ENCODE measurements at places on chromosomes 12 and 14.

GRCh38 chr12:75705749-75706711 is 194.6 kb upstream of the KRR1 start:
- no peaks in the 10 kb centered on the region for H3K4me1 ChIP-seq
- no peaks in the 10 kb centered on the region for H3K27me3 ChIP-seq
- H3K36me3 ChIP-seq, result no peaks in the 10 kb centered on the region
- H3K4me3 ChIP-seq, result no peak overlapping the region

GRCh38 chr14:104976198-104977007 is 1.8 kb downstream of the AHNAK2 start:
- H3K36me3 ChIP-seq, result no peaks in the 10 kb centered on the region
- H3K27ac ChIP-seq, result peak overlapping the region; percentile 97
- no peak for DNase-seq
- no peak overlapping the region for H3K4me3 ChIP-seq

DNA sequence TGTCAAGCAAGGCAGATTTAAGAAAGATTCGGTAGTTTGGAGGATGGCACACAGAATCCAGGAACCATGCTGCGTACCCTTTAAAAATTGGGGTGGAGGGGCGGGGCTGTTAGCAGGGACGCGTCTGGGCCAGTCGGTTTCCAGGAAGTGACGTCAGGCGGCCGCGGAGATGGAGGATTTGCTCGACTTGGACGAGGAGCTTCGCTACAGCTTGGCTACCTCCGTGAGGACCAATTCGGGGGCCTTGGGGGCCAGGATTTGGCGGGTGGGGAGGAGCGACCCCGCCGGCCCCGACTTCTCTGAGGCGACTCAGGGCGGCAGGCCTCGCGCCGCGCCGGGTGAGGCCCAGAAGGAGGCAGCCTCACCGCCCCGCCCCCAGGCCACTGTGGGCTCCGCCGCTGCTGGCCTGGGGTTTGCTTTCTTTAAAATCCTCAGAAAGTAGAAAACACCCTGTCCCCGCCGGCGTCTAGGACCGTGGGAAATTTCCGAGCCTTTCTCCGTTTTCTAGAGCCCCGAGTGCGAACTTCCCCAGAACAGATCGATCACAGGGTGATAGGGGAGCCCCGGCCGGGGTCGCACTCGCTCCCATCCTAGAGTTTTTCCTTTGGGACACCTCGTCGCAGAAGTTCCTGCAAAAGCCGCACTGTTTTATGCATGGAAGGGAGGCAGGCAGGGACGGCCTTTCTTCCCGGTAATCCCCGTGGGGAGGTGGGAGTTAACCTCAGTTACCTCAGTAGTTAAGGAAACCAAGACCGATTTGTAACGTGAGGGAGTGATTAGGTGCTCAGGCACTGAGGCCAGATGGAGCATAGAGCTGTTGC is at the start of gene IFT43:
TSS of gene IFT43 (plus strand) at position 146 of the 821 bp plus-strand sequence. CDS start at position 170, 24 bp downstream.
- peak within 1 kb of the TSS; percentile 99 for H3K27ac ChIP-seq
- H3K27me3 ChIP-seq, result no peaks in the 10 kb centered on the region
- peak within 1 kb of the TSS; percentile 89 for H3K4me3 ChIP-seq
- no peaks in the 10 kb centered on the region for H3K36me3 ChIP-seq
- peak; percentile 97 for DNase-seq

DNA sequence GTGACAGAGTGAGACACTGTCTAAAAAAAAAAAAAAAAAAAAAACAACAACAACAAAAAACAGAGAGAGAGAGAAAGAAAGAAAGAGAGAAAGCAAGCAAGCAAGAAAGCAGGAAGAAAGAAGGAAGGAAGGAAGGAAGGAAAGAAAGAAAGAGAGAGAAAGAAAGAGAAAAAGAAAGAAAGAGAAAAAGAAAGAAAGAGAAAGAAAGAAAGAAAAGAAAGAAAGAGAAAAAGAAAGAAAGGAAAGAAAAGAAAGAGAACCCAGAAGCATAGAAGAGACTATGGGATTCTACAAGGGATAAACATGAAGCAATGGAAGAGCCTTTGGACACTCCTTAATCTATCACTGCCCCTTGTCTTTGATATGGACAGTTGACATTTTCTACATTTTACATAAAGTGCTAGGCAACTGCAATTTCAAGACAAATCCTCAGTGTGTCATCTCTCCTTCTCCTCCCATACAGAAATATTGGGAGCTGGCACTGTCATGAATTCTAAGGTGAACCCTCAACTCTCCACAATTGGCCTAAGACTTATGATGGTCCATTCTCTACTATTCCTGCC is 151.9 kb upstream of the CPM start:
- no peaks in the 10 kb centered on the region for H3K36me3 ChIP-seq
- no peak for DNase-seq
- no peaks in the 10 kb centered on the region for H3K4me1 ChIP-seq
- H3K4me3 ChIP-seq, result no peak overlapping the region
- H3K27me3 ChIP-seq, result no peaks in the 10 kb centered on the region

DNA sequence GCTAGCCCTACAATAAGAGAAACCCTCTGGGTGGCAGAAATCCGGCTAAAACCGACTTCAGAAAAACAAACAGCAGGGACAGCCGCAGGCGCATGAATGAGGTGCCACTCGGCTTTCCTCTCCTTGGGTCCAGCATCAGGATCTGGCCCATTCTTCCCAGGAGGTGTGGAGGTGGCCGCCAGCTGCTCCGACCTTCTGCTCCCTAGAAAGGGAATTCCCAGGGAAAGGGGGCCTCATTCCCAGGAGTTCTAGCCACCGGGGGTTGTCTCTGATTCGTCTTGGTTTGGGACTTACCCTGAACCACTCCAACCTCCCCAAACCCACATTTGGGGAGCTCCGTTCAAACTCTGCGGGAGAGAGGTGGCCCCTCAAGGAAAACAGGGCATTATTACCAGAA is 13.0 kb downstream of the PAPLN start:
- no peak overlapping the region for H3K27ac ChIP-seq
- H3K27me3 ChIP-seq, result no peaks in the 10 kb centered on the region
- peaks cover 3% of the 10 kb centered on the region for H3K4me1 ChIP-seq
- no peaks in the 10 kb centered on the region for H3K36me3 ChIP-seq
- H3K4me3 ChIP-seq, result no peak overlapping the region
- DNase-seq, result no peak

DNA sequence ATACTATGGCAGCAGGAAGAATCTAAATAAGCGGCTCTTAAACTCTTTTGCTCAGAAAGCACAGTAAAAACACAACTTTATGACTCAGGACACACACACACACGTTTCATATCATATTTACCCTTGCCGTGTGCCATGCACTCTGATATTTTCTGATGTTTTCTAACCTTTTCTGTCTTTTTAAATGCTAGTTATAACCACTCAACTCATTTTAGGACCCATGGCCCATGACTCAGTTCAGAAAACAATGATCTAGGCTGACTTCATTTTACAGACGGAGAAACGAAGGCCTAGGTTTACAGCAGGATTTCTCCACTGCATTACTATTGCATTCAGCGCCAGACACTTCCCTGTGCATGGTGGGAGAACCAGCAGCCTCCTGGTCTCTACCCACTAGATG is 9.1 kb downstream of the VWF start:
- no peak for DNase-seq
- no peaks in the 10 kb centered on the region for H3K4me1 ChIP-seq
- H3K4me3 ChIP-seq, result no peak overlapping the region
- H3K36me3 ChIP-seq, result no peaks in the 10 kb centered on the region

GRCh38 chr14:93953263-93953662 is 23.1 kb downstream of the ASB2 start:
- H3K4me3 ChIP-seq, result no peak overlapping the region
- no peaks in the 10 kb centered on the region for H3K27me3 ChIP-seq
- peaks cover 28% of the 10 kb centered on the region for H3K4me1 ChIP-seq
- no peak for DNase-seq
- no peak overlapping the region for H3K27ac ChIP-seq

DNA sequence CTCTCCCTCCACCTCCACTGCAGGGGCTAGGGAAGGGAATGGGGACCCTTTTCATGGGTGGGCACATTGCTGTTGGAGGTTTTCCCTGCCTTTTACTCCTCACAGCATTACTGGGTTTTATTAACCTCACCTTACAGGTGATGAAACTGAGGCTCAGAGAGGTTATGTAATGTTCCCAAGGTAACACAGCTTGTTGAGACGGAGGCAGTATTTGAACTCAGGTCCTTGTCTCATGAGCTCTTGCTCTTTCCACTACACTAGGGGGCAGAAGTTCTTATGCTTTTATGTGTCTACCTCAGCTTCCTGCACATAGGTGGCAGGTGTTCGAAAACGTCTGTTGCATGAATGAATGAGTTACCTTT is 11.7 kb downstream of the CISTR start:
- no peak for DNase-seq
- peak overlapping the region; percentile 60 for H3K4me3 ChIP-seq
- no peaks in the 10 kb centered on the region for H3K36me3 ChIP-seq
- no peaks in the 10 kb centered on the region for H3K27me3 ChIP-seq

GRCh38 chr12:113852695-113853490 is 113.2 kb downstream of the RBM19 start:
- peaks cover 5% of the 10 kb centered on the region for H3K4me1 ChIP-seq
- no peaks in the 10 kb centered on the region for H3K27me3 ChIP-seq
- no peak for DNase-seq
- peaks cover 6% of the 10 kb centered on the region for H3K36me3 ChIP-seq
- no peak overlapping the region for H3K27ac ChIP-seq

DNA sequence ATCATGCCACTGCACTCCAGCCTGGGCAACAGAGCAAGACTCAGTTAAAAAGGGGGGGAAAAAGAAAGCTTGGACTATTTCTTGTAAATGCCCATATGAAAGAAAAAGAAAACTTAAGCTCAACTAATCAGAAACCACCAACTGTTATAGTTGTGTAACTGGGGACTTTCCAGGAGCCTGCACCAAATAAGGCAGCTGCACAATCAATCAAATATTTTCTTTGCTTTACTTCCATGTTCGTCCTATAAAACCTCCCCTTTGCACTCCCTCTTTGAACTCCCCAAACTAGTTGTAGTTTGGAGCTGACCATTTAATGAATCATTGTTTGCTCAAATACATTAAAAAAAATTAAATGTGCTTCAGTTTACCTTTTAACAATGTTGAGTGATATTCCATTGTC is 54.9 kb downstream of the OTOGL start:
- no peak overlapping the region for H3K27ac ChIP-seq
- no peaks in the 10 kb centered on the region for H3K4me1 ChIP-seq
- H3K4me3 ChIP-seq, result no peak overlapping the region
- no peaks in the 10 kb centered on the region for H3K27me3 ChIP-seq

GRCh38 chr12:105057174-105057573 is 27.1 kb downstream of the ALDH1L2 start:
- H3K27me3 ChIP-seq, result no peaks in the 10 kb centered on the region
- no peak for DNase-seq
- H3K27ac ChIP-seq, result no peak overlapping the region
- no peak overlapping the region for H3K4me3 ChIP-seq
- peaks cover 35% of the 10 kb centered on the region for H3K36me3 ChIP-seq

GRCh38 chr14:75175677-75176141 is 703 bp downstream of the TMED10 start:
- no peaks in the 10 kb centered on the region for H3K27me3 ChIP-seq
- no peak for DNase-seq
- peak overlapping the region; percentile 99 for H3K27ac ChIP-seq
- H3K4me3 ChIP-seq, result peak overlapping the region; percentile 92
- no peaks in the 10 kb centered on the region for H3K36me3 ChIP-seq

DNA sequence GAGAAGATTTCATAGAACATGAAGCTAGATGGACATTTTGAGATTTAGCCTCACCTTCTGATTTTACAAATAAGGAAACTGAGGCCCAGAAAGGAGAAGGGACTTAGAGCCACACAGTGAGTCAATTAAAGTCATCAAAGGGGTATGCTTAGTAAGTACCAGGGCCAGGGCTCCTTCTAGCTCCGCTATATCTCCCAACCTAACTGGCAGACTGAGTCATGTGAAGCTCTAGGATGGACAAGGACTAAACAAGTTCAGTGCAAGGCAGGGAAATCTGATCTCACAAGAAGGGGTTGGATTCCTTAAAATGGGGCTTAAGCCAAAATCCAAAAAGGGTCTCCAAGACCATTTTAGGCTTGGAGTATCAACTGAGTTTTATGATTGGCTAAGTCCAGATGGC is 215.8 kb downstream of the PHLDA1 start:
- no peaks in the 10 kb centered on the region for H3K27me3 ChIP-seq
- H3K4me3 ChIP-seq, result no peak overlapping the region
- H3K4me1 ChIP-seq, result peaks cover 2% of the 10 kb centered on the region
- no peak overlapping the region for H3K27ac ChIP-seq
- no peak for DNase-seq

GRCh38 chr12:107818984-107819383 is 44.5 kb downstream of the ASCL4 start:
- peak overlapping the region; percentile 5 for H3K27ac ChIP-seq
- H3K36me3 ChIP-seq, result no peaks in the 10 kb centered on the region
- H3K27me3 ChIP-seq, result no peaks in the 10 kb centered on the region
- DNase-seq, result no peak
- no peaks in the 10 kb centered on the region for H3K4me1 ChIP-seq

DNA sequence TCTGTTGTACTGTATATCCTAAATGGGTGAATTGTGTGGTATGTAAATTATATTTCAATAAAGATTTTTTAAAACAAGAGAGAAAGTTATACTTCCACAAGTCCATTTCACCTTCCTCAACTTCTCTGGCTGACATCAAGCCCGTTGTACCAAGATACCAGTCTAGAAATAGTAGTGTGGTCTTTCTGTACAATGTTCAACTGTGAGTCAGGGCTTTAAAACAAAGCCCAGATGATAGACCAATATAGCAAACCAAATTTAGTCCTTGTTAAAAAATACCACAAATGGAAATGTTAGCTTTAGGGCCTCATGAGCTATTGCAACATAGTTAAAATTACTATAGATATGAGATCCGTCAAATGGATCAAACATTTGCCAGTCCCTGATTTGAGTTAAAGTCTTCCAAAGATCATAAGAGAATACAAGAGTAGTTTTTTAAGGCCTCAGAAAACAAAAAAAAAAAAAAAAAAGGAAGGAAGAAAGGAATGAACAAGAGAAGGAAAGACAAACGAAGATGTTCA is 49.0 kb upstream of the EGLN3 start:
- DNase-seq, result no peak
- no peaks in the 10 kb centered on the region for H3K27me3 ChIP-seq
- H3K27ac ChIP-seq, result no peak overlapping the region
- H3K36me3 ChIP-seq, result no peaks in the 10 kb centered on the region
- H3K4me1 ChIP-seq, result no peaks in the 10 kb centered on the region
- H3K4me3 ChIP-seq, result no peak overlapping the region

GRCh38 chr14:63852271-63852816 is 460 bp upstream of the SYNE2 start:
- no peak for DNase-seq
- H3K27me3 ChIP-seq, result no peaks in the 10 kb centered on the region
- peak overlapping the region; percentile 84 for H3K4me3 ChIP-seq
- peaks cover 12% of the 10 kb centered on the region for H3K4me1 ChIP-seq
- H3K27ac ChIP-seq, result peak overlapping the region; percentile 89

DNA sequence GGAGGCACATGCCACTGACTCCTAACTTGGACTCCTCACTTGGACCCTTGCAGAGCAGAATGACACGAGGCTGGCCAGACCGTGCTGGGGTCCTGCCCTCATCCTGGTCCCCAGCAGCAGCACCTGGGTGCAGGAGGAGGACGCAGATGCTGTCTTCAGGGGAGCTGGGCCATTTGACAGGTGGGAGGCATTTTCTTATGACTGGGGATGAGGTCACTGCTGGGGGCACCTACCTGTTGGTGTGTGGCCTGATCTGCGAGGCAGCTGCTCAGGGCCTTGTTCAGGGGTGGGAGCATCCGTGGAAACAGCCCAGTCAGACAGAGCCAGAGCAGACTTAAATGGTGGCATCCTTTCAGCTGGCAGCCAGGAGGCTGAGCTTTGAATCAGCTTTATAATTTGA is 57.3 kb downstream of the CACNA1C start:
- H3K36me3 ChIP-seq, result peaks cover 1% of the 10 kb centered on the region
- DNase-seq, result no peak
- H3K27ac ChIP-seq, result peak overlapping the region; percentile 72
- no peaks in the 10 kb centered on the region for H3K27me3 ChIP-seq
- H3K4me1 ChIP-seq, result peaks cover 47% of the 10 kb centered on the region
- H3K4me3 ChIP-seq, result no peak overlapping the region
